ENCODE measurements at places on chromosomes 5 and 9.

- DNase-seq, result no peak
Observed at GRCh38 chr5:138514021-138514420, 29.0 kb downstream of the ETF1 start.

DNA sequence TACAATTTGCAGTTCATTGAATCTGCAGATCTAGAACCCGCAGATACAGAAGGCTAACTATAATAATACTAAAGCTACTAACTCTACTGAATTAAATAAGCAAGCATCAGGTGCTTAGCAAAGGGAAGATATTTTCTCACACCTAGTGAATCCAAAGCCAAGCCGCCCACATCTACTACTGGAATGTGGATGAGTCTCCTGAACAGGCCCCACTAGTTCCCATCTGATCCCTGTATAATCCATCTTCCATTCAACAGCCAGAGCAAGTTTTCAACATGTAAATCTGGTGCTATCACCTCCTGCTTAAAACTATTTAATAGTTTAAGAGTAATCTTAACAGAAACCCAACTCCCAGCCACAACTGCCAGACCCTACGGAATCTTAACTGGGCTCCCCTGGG is 18.9 kb downstream of the ARL15 start:
- DNase-seq, result no peak

DNA sequence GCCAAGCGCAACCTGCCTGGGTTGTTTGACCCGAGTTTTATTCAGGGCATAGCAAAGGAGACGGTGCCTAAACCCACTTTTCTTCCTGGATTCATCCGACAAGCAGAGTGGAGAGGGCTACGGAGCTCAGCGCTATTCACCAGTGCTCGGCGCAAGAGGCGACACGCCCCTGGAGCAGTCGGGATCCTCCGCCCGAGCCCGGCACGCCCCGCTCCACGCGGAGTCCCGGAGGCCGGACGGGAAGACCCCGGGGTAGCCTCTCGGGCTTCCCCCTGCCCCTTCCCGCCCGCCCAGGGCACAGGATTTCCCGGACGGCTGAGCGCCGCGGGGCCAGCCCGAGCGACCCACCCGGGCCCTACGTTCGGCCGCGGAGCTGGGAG is 427 bp downstream of the SERINC5 start:
- DNase-seq, result peak; percentile 71

- DNase-seq, result no peak
Observed at GRCh38 chr5:32195265-32195664, 21.1 kb upstream of the GOLPH3 start.

DNA sequence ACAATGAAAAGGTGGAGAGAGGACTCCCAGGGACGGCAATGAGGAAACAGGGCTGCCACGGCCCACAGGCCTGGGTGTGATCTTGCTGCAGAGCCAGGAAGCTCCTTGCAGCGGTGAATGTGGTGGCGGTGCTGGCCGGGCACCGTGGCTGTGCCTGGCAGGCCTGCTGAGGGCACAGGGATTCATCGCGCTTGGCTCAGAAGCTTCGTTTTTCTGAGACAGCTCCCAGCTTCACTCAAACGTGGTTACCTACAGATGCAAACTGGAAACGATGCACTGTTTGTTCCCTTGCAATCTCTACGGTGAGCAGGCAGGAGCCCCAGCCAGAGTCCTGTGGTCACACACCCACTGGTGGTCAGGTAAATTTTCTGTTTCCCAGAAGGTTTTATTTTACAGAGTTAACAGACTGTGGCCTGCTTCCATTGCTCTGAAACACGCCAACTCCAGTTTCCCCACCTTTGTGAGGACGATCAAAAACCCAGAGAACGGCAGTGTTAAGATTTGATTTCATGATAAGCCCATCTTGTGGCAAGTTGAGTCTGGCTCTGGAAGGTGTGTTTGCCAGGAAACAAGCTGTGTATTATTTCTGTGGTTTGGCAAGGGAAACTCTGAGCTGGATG is 183.9 kb downstream of the AUH start:
- DNase-seq, result no peak

DNA sequence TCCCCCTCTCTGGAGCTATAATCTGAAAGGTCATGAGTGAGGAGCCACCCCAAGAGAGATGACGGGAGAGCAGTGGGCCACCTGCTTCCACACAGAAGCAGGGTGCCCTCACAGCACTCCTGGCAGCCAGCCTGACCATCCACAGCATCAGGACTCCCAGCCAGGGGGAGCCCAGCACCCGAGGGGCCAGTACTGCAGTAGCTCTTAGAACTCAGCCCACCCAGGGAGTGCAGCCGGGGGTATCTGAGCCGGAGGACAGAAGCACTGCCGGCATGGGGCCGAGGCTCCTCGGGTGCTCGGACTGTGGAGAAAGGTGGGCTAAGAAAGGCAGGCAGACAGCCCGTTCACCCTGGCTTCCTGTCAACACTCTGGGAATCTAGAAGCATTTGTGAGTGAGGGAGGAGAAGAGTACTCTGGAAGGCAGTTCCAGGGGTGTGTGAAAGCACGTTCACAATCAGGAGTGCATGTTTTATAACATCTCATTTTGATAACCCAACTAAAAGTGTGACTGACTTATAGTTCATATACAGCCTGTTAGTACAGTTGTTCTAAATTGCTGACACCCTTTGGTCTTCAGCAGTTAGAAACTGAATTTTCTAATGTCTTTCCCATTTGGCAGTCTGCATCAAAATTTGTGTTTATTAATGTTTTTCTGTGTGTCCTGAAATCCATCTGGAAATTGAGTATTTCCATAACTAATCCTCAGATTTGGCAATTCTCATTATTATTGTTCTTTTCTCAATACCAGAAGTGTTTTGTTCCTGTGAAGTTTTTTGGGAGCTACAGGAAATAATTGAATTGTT is 25.9 kb upstream of the ASPN start:
- no peak for DNase-seq

DNA sequence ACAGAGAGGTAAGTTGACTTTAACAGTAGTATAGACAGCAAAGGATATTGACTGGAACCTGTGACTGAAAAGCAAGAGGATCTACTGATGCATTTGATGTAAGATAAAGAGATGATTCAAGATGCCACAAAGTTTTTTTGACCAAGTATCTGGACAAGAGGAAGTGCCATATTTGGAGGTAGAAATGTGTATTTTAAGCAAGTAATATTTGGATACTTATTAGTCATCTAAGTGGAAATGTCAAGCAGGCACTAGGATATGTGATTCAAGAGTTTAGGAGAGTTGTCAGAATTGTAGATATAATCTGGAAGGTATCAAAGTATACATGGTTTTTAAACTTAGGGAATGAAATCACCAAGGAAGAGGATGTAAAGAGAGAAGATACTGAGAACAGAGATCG is 686.1 kb upstream of the CHD1 start:
- DNase-seq, result no peak

- no peak for DNase-seq
Observed at GRCh38 chr9:19373527-19373926, 6.5 kb downstream of the RPS6 start.

GRCh38 chr9:18739641-18740318 is 265.8 kb downstream of the ADAMTSL1 start:
- DNase-seq, result no peak

DNA sequence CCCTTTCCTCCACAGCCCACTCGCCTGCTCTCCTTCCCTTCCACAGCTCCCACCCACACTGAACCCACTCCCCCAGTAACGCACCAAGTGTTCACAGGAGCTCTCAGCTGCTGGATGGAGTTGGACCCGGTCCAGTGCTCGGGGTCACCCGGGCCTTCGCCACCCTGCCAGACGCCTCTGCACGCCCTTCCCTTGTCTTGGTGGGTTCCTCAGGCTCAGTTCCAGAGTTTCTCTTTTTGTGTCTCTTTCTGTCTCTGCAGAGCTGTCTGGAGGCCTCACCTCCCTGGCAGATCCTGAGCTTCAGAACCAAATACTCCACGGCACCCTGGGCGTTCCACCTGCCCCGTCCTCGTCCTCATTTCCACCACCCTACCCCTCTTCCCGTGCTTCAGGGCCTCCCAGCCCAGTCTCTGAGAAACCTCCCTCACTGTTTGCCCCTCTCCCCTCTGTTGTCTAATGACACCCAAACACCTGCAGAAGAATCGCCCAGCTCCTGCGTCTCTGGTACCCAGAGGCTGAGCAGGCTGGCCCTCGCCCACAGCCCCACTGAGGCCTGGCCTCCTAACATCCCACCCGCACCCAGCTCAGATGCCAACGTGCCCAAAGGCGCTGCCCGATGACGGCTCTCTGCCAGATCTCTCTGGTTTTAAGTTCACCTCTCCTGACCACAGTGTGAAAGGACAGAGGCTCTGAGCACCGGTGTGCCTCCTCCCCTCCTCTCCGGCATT is 74.3 kb downstream of the COL23A1 start:
- DNase-seq, result no peak

- no peak for DNase-seq
Observed at GRCh38 chr9:70340572-70340971, 73.9 kb downstream of the KLF9 start.

DNA sequence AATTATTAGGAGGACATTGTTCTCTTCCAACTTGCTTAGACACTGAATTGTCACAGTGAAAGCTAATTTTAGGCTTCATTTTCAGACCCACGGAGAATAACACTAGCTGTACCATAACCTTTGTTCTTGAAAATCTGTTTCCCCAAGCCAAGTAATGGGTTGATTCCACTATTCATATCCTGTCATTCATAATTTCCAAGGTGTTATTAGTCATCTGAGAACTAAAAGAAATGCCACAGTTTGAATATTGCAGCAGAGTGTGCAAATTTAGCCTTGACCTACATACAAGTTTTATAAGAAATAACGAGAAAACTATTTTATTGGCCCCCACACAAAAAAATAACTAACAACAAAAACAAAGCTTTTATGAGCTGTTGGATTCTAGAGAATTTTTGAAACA is 148.5 kb upstream of the TYRP1 start:
- DNase-seq, result no peak

- no peak for DNase-seq
Observed at GRCh38 chr9:36504156-36504555, 68.5 kb upstream of the MELK start.

GRCh38 chr9:137270929-137271695 is 6.4 kb upstream of the TOR4A start:
- no peak for DNase-seq

GRCh38 chr9:72950875-72951442 is 1.9 kb downstream of the ALDH1A1 start:
- no peak for DNase-seq

GRCh38 chr9:110170357-110171257 is 37.4 kb downstream of the C9orf152 start:
- no peak for DNase-seq

DNA sequence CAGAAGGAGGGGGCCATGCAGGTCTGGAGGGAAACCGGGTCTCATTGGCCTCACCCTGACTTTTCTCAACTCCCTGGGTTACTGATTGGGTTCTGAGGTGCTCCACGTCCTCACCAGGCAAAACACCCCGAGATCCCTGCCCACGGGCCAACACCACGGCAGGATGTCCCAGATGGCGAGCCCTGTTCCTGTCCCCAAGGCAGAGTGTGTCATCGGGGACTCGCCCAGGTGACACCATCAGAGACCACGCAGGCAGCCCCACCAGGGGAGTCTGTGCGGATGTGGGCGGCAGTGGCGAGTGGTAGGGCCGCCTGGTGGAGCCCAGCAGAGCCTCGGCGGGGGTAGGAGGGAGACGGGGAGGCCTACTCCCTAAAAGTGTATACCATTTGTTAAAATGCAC is 59.0 kb upstream of the UBAC1 start:
- DNase-seq, result no peak

DNA sequence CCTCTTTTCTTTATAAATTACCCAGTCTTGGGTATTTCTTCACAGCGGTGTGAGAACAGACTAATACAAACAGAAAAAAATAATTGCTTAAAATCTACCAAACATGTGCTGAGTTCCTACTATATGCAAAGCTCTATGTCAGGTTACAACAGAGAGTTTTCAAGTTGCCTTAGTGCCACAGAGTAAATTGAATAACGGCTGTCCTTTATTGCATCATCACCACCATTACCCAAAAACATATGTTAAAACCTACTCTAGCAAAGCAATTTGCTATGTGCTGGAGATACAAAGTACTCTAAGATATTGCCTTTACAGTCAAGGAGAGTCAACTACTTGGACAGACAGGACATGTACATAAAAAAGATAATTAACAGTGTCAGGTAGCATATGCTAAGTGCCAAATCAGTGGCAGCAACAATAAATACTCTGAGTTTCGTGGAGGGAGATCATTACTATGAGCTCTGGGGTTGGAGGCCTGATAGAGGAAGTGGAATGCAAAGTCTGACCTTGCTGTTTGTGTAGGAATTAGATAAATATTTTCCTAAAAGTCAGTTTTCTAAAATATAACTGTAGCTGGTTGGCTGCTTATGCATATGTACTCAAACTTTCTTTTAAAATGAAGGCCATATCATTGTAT is 1058.7 kb upstream of the WWC1 start:
- no peak for DNase-seq

DNA sequence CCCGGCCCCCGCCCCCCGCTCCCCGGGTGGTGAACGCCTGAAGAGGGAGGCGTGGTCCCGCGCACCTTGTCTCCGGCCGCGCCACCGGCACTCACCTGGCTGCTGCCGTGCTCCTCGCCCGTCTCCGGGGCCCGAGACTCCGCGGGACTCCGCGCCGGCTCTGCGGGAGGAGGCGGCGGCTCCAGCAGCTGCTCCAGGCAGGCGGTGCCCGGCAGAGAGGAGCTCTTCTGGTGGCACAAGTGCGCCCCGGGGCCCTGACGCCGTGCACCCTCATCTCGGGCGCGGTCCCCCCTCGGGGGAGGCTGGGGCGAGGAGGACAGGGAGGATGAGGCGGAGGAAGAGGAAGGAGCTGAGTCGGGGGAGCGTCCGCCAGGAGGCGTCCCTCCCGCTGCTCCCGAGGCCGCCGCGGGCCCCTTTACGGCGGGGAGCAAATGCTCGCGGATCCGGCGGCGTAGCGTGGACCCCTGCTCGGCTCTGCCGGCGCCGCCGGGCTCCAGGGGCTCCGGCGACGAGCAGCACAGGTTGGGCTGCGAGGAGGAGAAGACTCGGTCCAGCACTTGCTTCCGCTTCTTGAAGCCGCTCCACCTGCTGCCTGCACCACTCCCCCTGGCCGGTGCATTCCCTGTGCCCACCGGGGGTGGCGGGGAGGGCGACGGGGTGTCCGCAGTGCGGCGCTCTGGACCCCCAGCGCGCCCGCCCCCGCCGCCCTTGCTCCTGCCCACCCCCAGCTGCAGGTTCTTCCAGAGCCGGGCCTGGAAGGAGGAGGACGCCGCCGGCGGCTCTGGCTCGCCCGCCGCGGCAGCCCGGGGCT is 928 bp downstream of the MCTP1 start:
- DNase-seq, result no peak

DNA sequence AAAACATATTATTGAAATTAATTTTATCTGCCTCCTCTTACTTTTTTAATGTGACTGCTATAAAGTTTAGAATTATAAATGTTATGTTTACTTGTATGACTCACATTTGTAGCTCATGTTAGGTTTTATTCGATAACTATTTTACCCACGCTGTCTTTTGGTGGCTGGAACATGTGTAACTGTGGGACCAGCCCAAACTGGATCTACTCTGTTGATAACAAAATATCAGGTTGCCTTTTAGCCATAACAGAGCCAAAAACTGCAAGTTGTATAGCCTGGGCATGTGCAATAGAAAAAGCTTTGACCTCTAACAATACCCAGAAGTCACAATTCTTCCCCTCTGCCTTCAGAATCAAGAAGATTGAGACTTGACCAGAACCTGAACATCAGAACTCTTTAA is 356.5 kb downstream of the PRELID2 start:
- DNase-seq, result no peak

All from NCI-H526 (cell line).